Left lobe of liver (tissue), 2 donors: ENCODE measurements at places on chromosomes 7 and 10. TPM values are rescaled to one million over a fixed set of nuclear protein-coding genes. Genes with fewer than 3 reads are reported as not detected.

The OPN1SW gene
- not detected for total RNA-seq

The OR6B1 gene
- total RNA-seq, result not detected

The GAD2 gene
- total RNA-seq, result not detected

The ACTL6B gene
- not detected for total RNA-seq

The DKK1 gene
- 0.38 TPM for total RNA-seq

The AKR1C1 gene
- 379 TPM for total RNA-seq

The OPALIN gene
- not detected for total RNA-seq

The IDI1 gene
- total RNA-seq, result 22.7 TPM

The MRPL32 gene
- 36.4 TPM for total RNA-seq

The NCF1 gene
- 1.0 TPM for total RNA-seq

The PYROXD2 gene
- 5.4 TPM for total RNA-seq

The ADRB1 gene
- 0.10 TPM for total RNA-seq

The ACSL5 gene
- 61.7 TPM for total RNA-seq

The CXCL12 gene
- total RNA-seq, result 50.3 TPM

The PNLIPRP1 gene
- total RNA-seq, result 2.5 TPM

The SUN3 gene
- total RNA-seq, result not detected

The PTPN20 gene
- 0.08 TPM for total RNA-seq

The CTAGE15 gene
- total RNA-seq, result 0.28 TPM

The SLC16A12 gene
- 0.38 TPM for total RNA-seq

The GNAI1 gene
- total RNA-seq, result 15.6 TPM

The BBS9 gene
- 6.3 TPM for total RNA-seq

The NPFFR1 gene
- not detected for total RNA-seq

The GATA3 gene
- total RNA-seq, result 0.88 TPM

The C10orf71 gene
- total RNA-seq, result not detected

The EBLN1 gene
- total RNA-seq, result not detected

The KEL gene
- 0.28 TPM for total RNA-seq

The STEAP4 gene
- 28.3 TPM for total RNA-seq

The HPSE2 gene
- total RNA-seq, result not detected

The ZPBP gene
- not detected for total RNA-seq

The DRGX gene
- not detected for total RNA-seq

The DYNC1I1 gene
- 0.15 TPM for total RNA-seq

The ARL3 gene
- total RNA-seq, result 2.5 TPM

The CYP2C8 gene
- total RNA-seq, result 1,524 TPM

The NACAD gene
- 0.05 TPM for total RNA-seq

The CCDC7 gene
- total RNA-seq, result 4.9 TPM

The ARMC10 gene
- 15.8 TPM for total RNA-seq

The AGAP5 gene
- total RNA-seq, result 6.6 TPM

The KBTBD2 gene
- 8.5 TPM for total RNA-seq

The PNLIP gene
- 3.1 TPM for total RNA-seq

The PLAC9 gene
- total RNA-seq, result 2.2 TPM

The PHKG1 gene
- total RNA-seq, result 0.78 TPM

The HMX2 gene
- not detected for total RNA-seq

The CASP7 gene
- total RNA-seq, result 12.4 TPM

The GPRIN2 gene
- total RNA-seq, result 1.1 TPM

The POLL gene
- total RNA-seq, result 16.6 TPM

The MMD2 gene
- total RNA-seq, result not detected

The STEAP2 gene
- total RNA-seq, result 0.81 TPM

The BHLHA15 gene
- 2.6 TPM for total RNA-seq

The MBL2 gene
- total RNA-seq, result 108 TPM

The NANOS1 gene
- 0.05 TPM for total RNA-seq

The PPP1R3C gene
- total RNA-seq, result 136 TPM

The C10orf67 gene
- total RNA-seq, result not detected

The ARHGAP12 gene
- total RNA-seq, result 11.3 TPM

The SLC29A4 gene
- total RNA-seq, result 2.9 TPM

The HHEX gene
- 47.4 TPM for total RNA-seq

The MYL10 gene
- total RNA-seq, result not detected

The EVX1 gene
- total RNA-seq, result not detected

The FFAR4 gene
- total RNA-seq, result 0.25 TPM

The ZDHHC6 gene
- 11.4 TPM for total RNA-seq

The HEPACAM2 gene
- total RNA-seq, result not detected
